ENCODE measurements at places on chromosomes 3 and 15.

GRCh38 chr3:81199587-81199986 is 561.9 kb downstream of the GBE1 start:
- no peak for DNase-seq

- no peak for DNase-seq
Measured at GRCh38 chr15:48422401-48422800, 91.2 kb downstream of the DUT start.

- no peak for DNase-seq
Measured at GRCh38 chr3:50189274-50189673, 2.1 kb upstream of the GNAT1 start.

- DNase-seq: no peak
Measured at GRCh38 chr3:100719136-100719535, 9.8 kb downstream of the TFG start.

- DNase-seq: no peak
Measured at GRCh38 chr15:67307889-67308597, 53.5 kb downstream of the IQCH start.

- no peak for DNase-seq
Measured at GRCh38 chr3:8282541-8283165, 219.0 kb upstream of the LMCD1 start.

DNA sequence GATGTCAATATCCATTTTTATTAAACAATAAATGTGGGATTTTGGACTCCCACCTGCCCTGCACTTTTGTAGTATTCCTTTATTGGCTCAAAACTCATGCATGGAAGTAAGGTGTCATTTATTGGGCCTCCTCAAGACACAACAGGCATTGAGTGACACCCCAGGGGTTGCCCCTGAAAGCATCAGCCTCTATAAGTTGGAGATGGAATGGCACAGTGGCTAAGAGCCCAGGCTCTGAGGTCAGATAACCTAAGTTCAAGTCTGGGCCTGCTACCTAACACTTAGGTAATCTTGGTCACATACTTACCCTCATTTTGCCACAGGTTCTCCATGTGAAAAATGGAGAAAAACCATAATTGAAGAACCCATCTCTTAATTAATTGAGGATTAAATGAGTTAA is 4.6 kb downstream of the CAPN3 start:
- DNase-seq: no peak

DNA sequence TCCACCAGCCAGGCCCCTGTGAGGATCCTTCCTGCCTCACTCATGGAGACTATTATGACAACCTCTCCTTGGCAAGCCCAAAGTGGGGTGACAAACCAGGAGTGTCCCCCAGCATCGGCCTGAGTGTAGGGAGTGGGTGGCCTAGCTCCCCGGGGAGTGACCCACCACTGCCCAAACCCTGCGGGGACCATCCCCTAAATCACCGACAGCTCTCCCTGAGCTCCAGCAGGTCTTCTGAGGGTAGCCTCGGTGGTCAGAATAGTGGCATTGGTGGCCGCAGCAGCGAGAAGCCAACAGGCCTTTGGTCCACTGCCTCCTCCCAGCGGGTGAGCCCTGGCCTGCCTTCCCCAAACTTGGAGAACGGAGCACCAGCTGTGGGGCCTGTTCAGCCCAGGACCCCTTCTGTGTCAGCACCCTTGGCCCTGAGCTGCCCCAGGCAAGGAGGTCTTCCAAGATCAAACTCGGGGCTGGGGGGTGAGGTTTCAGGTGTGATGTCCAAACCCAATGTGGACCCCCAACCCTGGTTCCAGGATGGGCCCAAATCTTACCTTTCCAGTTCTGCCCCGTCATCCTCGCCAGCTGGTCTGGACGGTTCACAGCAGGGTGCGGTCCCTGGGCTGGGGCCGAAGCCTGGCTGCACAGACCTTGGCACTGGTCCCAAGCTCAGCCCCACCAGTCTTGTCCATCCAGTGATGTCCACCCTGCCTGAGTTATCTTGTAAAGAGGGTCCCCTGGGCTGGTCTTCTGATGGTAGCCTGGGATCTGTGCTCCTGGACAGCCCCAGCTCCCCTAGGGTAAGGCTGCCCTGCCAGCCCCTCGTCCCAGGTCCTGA is 1.0 kb downstream of the LIMD1 start:
- no peak for DNase-seq

DNA sequence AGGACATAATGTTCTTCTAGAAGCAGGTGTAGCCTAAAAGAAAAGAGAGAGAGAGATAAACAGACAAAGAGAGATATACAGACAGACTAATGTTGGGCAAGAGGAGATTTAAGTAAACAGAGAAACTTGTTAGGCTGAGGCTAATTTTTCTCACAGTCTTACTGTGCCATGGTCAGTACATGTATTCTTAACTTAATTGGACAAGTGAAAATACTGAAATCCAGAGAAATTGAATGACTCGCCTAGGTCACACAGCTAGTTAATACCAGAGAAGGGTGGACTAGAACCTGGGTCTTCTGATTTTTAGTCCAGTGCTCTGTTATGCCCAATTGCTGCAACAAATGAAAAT is 6.7 kb upstream of the ZNF609 start:
- no peak for DNase-seq

DNA sequence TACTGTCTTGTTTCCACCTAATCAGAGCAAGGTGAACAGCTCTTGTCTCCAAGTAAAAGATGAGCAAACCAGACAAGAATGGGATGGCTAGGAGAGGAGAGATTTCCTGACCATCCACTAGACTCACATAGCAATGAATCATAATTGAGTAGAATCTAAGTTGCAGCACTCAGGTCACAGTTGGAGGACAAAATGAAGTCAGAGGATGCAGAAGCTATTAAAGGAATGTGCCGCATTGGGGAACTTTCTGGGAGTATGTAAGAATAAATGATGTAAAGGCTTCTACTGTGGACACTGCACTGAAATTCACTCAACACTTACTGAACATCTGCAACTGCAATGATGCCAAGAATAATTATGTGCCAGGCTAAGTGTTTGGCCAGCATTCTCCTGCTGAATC is 217.4 kb upstream of the WNT5A start:
- no peak for DNase-seq

GRCh38 chr3:194512895-194513601 is 26.2 kb upstream of the ATP13A3 start:
- DNase-seq: no peak

DNA sequence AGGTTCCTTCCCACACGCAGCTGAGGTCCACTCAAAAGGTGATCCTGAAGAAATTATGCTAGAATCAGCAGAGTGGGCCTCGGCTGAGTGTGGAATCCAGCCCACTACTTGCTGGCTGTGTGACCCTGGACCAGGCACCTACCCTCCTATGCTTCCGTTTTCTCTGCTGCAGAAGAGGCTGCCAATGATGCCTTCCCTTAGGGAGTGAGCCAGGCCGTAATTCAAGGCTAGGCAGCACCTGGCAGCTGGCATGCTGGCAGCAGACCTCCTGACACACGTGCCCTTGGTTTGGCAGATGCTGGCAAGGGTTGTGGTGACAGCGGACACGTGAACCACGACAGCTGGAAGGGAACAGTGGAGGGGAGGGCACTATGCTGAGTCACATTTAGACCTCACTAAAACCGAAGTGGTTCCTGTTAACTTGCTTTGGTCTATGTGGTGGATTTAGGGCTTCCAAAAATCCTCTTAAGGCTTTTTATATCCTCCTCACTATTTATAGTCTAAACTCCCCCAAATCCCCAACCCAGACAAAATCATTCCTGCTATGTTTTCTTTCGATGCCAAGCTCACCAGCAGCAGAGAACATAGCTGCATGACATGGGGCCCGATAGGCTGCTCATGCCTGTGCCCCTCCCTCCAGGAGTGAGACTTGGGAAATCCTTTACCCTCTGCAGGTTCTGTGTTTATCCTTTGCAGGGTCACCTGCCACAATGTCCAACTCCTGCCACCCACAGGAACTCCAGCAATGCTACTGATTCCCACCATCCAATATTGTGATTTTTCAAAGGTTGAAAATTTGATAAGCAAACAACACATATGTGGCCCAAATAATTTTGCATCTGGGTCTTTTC is 10.6 kb upstream of the PCSK6 start:
- DNase-seq: no peak

DNA sequence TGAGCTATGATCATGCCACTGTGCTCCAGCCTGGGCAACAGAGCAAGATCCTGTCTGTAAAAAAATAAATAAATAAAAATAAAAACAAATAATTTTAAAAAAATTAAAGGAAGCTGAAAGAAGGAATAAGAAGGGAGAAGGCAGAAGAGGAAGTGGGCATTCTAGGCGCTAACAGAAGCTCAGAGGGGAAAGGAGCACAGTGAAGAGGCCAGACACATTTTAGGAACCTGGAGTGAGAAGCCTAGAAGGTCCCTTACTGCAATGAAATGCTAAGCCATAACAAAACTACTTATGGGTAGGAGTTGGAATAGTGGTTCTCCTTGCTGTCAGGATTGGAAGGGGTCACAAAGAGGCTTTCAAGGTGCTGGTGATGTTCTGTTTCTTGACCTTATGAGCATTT is 64.0 kb downstream of the ITGB5 start:
- no peak for DNase-seq

- no peak for DNase-seq
Measured at GRCh38 chr15:46270481-46271147, 635.8 kb downstream of the SQOR start.

DNA sequence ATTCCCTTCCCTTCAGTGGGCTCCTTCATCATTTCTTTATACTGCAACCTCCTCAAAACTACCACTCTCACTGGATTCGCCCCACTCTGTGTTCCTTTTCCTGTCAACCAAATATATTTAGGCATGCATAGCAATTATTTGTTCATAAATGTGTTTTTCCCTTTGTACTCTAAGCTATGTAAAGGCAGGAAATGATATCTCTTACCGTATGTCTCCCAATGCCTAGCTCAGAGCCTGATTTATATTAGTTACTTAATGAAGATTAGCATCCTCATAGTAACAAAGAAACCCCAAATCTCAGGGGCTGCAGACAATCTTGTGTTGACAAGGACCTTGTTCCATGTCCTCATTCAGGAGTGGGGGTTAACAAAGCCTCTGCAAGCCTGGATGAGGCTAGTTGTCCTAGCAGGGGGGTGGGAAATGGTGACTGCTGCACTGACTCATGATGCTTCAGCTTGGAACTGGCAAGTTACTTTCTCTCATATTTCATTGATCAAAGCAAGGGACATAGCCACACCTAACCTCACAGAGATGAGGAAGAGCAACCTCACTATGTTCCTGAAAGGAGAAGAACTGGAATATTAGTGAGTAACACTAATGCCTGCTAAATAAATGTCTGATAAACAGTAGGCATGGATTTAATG is 15.2 kb downstream of the PHLDB2 start:
- DNase-seq: no peak

DNA sequence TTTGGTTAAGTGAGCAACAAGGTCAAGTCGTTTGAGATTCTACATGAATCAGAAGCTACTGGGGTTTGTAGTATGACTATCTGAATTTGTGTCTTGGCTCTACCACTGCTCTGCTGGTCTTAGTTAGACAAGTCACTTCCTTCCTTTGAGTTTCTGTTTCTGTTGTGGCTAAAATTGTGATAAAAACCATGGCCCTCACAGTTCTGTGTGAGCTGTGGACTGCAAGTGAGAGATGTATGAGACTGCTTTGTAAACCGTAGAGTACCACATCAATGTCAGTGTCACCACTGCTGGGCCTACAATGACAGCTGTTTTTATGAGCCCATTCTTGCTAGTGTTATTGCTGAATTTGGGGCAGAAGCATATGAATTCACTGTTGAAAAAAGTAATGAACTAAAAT is 32.7 kb downstream of the RARB start:
- no peak for DNase-seq

- DNase-seq: no peak
Measured at GRCh38 chr3:21390856-21391255, 360.2 kb downstream of the ZNF385D start.

DNA sequence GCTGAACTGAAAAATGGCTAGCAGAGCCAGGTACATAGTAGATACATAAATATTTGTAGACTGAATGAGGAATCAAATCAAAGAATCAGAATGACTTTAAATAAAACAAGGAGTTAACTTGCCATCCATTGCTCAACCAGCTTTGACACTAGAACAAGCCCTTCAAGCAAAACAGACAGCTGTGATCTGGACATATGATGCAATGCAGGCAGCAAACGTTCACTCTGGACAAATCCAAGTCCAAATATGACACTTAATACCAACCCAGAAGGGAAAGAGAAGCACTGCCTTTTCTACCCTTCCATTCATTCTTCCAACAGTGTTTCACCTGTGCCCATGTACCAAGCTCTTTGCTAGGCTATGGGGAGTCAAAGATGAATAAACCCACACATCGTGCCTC is 4.5 kb downstream of the THRB start:
- DNase-seq: no peak

DNA sequence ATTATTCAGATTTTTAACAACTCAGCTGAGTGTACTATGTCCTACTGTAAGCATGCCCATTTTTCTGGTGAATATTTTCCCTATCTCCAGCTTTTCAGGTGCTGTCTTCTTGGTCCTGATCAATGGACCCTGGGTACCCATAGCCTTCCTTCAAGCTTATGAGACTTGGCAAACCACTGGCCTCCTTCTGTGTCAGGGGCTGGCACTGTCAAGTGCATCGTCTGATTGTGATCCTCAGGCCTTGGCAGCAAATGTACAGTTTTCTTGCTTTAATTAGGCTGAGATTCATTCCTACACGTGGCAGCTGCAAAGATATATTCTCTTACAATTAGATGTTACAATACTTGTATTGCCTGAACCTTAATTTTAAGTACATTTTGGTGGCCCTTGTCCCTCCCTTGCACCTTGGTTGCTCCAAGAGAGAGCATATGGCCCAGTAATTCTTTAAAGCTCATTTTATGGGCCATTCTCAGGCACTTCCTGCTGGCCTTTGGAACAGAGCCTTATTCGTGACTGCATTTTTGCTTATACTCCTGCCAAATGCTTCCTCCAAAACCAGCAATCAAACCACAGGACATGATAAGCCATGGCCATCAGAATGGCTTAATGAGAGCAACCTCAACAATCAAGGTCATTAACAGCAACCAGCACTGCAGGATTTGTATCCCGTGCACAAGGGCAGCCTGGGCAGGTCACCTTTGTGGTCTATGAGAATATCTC is 179.9 kb downstream of the CNTN6 start:
- no peak for DNase-seq

- no peak for DNase-seq
Measured at GRCh38 chr3:181292984-181293383, 303.4 kb upstream of the DNAJC19 start.

DNA sequence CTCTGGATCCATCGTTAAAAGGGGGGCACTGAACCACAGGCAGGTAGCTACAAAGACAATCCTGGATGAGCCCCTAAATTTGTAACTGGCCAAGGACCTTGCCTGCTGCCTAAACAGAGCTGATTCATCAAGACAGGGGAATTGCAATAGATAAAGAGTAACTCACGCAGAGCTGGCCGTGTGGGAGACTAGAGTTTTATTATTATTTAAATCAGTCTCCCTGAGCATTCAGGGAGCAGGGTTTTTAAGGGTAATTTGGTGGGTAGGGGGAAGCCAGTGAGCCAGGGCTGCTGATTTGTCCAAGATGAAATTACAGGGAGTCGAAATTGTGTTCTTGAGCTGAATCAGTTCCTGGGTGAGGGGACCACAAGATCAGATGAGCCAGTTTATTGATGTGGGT is 885.1 kb upstream of the CADM2 start:
- DNase-seq: no peak
